Left ventricle myocardium inferior (tissue), 1 donor: ENCODE measurements at places on chromosomes 7 and 10. TPM values are rescaled to one million over a fixed set of nuclear protein-coding genes. Genes with fewer than 3 reads are reported as not detected.

DNA sequence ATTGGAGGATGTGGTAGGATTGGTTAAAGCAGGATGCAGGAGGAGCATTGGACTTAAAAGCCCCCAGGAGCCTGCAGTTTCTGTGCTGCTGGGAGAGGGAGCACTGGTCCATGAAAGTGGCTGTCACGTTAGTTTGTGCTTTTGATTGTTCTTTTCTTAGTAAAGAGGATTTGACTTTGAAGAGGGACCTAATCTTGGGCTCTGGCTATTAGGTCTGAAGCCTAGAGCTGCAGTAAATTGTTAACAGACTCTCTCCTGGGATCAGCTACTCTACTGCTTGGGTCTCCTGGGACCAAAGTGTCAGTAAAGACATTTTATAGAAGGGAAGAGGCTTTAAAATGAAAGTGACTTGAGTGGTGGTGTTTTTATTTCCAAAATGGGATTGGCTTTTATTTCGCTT is 3.7 kb downstream of the ZFYVE27 start:
- no peaks in the 10 kb centered on the region for H3K27me3 ChIP-seq
- H3K4me1 ChIP-seq, result peaks cover 41% of the 10 kb centered on the region
- no peak overlapping the region for H3K27ac ChIP-seq
- H3K36me3 ChIP-seq, result peaks cover 33% of the 10 kb centered on the region

GRCh38 chr7:67817481-67817880 is 820.8 kb downstream of the TYW1 start:
- DNase-seq, result no peak
- H3K4me1 ChIP-seq, result no peaks in the 10 kb centered on the region
- H3K27me3 ChIP-seq, result peaks cover 32% of the 10 kb centered on the region
- no peaks in the 10 kb centered on the region for H3K36me3 ChIP-seq
- no peak overlapping the region for H3K27ac ChIP-seq

GRCh38 chr10:1572519-1573333 is 164.6 kb downstream of the ADARB2 start:
- no peak for DNase-seq
- H3K4me1 ChIP-seq, result no peaks in the 10 kb centered on the region
- H3K27ac ChIP-seq, result no peak overlapping the region
- peaks cover 28% of the 10 kb centered on the region for H3K27me3 ChIP-seq
- H3K36me3 ChIP-seq, result no peaks in the 10 kb centered on the region
- no peak overlapping the region for H3K4me3 ChIP-seq

DNA sequence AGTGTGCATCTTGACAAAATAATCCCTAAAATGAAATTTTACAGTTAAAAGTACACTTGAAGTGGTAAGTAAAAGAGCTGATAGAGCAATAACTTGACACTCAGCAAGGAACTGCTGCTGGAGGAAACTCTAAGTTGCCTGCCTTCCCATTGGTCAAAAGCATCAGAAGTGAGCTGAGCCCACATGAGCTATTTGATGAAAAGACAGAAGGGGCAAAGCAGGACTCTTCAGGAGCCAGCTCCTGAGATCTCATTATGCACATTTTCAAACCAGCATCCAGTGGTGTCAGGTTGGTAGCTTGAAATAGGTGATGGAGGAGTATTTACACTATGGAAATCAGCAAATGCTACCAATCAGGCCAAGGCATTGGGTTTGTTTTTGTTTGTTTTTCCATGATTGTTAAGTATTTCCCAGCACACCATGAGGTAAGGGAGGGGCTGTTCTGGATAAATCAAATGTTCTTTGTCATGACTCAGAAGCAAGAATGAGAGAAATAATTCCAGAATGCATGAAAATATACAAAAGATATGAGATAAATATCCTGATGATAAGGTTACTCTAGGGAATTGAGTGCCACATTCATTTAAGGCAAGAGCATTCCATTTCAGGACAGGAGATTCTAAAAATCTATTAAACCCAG is 316.6 kb downstream of the SNX13 start:
- H3K27me3 ChIP-seq, result no peaks in the 10 kb centered on the region
- no peaks in the 10 kb centered on the region for H3K36me3 ChIP-seq
- no peak overlapping the region for H3K4me3 ChIP-seq
- no peaks in the 10 kb centered on the region for H3K4me1 ChIP-seq
- DNase-seq, result no peak

- H3K27me3 ChIP-seq, result peaks cover 13% of the 10 kb centered on the region
- no peaks in the 10 kb centered on the region for H3K36me3 ChIP-seq
- H3K4me3 ChIP-seq, result no peak overlapping the region
- H3K27ac ChIP-seq, result no peak overlapping the region
- H3K4me1 ChIP-seq, result no peaks in the 10 kb centered on the region
Observed at GRCh38 chr7:50416527-50417182, 33.5 kb downstream of the FIGNL1 start.

DNA sequence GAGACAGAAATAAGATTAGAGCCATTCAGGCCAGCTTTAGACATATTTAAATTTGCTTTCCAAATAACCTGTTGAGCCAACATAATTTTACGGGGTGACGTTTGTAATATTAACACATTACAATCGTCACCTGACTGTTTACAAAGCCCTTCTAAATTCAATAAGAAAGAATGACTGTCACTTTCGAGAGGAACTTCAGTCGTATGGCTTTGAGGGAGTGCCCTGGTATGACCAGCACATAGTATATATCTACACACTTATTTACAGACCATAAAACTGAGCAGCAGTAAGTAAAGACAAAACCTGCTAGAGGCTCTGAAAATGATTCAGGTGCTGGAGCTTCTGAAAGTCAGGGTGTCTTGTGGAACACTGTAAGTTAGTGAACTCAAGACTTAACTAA is 62.4 kb downstream of the BLNK start:
- H3K27me3 ChIP-seq, result peaks cover 44% of the 10 kb centered on the region
- H3K4me3 ChIP-seq, result no peak overlapping the region
- H3K36me3 ChIP-seq, result no peaks in the 10 kb centered on the region
- H3K27ac ChIP-seq, result no peak overlapping the region

- DNase-seq, result no peak
- H3K36me3 ChIP-seq, result no peaks in the 10 kb centered on the region
- H3K4me3 ChIP-seq, result no peak overlapping the region
- H3K27ac ChIP-seq, result no peak overlapping the region
Observed at GRCh38 chr10:22978287-22978686, 50.4 kb downstream of the ARMC3 start.

DNA sequence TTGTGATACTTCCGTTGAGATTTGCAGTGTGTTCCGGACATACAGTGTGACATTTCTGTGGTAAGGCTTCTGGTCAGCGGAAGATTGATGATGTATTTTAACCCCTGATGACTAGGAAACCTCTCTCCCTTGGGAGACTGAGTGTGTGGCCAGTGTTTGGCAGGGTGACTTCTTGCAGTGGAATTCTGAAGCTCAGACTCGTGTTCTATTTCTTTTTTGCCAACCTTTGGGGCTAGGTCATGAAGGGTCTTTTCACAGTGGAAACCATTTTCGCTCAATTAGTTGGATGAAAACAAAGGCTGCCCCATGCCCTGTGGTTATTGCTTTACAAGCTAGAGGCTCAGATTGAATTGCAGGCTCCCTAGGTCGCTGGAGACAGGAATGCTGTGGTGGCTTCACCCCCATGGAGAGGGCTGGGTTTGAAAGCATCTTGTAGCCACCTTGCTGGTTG is 288.9 kb downstream of the BBS9 start:
- H3K27ac ChIP-seq, result no peak overlapping the region
- H3K27me3 ChIP-seq, result no peaks in the 10 kb centered on the region
- no peaks in the 10 kb centered on the region for H3K4me1 ChIP-seq
- no peaks in the 10 kb centered on the region for H3K36me3 ChIP-seq

DNA sequence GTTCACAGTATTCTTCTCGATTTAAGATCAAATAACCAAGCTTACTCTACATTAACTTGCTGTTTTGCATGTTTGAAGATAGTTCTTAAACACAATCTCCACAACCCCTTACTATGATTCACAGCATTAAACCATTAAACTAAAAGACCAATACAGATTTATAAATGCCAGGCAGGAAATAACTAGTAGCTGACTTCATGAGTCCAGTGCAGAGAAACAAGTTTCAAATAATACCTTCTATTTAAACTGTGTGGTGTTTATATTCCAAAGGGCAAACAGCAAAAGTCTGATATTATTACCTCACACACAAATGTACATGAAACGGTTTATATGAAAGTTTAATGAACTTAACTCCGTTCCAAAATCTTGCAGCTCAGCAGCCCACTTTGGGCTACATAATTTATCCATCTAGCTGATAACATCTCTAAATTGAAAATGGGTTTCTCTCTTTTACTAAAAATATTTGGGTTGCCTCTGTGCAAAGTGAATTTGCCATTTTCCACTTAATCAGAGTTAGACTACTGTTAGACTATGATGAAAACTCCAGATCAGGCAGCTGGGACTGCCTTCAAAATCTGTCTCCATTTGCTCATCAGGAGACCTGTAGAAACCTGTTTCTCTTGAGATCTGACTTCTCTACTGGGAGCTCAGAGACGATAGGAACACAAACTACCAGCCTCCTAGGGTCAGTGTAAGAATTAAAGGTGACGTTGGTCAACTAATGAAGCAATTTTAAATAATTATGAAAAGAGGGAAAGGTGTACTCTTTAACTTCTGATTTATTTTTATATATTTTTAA is 287.3 kb downstream of the FZD1 start:
- no peaks in the 10 kb centered on the region for H3K27me3 ChIP-seq
- H3K36me3 ChIP-seq, result no peaks in the 10 kb centered on the region
- H3K27ac ChIP-seq, result no peak overlapping the region
- H3K4me3 ChIP-seq, result no peak overlapping the region

DNA sequence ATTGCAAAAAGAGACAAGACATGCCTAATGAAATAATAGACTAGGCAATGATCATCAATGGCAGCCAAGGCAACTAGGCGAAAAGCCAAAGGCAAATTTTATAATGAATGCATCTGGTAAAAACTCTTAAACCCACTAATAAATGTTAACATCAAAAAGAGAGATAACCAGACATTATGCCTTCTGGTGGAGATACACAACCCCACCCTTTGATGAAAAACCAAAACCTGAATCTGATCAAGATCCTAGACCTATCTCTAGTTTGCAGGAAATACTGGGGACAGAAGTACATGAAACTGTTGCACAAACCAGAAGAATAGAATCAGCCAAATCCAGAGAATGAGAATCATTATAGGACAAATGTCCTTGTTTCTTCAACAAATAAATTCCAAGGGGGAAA is 22.0 kb upstream of the GSAP start:
- no peaks in the 10 kb centered on the region for H3K36me3 ChIP-seq
- H3K27me3 ChIP-seq, result no peaks in the 10 kb centered on the region
- DNase-seq, result no peak
- H3K4me3 ChIP-seq, result no peak overlapping the region
- H3K27ac ChIP-seq, result no peak overlapping the region
- H3K4me1 ChIP-seq, result peaks cover 5% of the 10 kb centered on the region

GRCh38 chr10:89032141-89032891 is 41.7 kb downstream of the FAS start:
- H3K4me1 ChIP-seq, result peaks cover 29% of the 10 kb centered on the region
- H3K27ac ChIP-seq, result peak overlapping the region; percentile 26
- no peaks in the 10 kb centered on the region for H3K27me3 ChIP-seq

GRCh38 chr7:28272461-28272877 is 91.9 kb upstream of the JAZF1 start:
- peak overlapping the region; percentile 41 for H3K4me3 ChIP-seq
- DNase-seq, result peak; percentile 20
- no peaks in the 10 kb centered on the region for H3K36me3 ChIP-seq
- H3K27ac ChIP-seq, result no peak overlapping the region
- H3K27me3 ChIP-seq, result no peaks in the 10 kb centered on the region

DNA sequence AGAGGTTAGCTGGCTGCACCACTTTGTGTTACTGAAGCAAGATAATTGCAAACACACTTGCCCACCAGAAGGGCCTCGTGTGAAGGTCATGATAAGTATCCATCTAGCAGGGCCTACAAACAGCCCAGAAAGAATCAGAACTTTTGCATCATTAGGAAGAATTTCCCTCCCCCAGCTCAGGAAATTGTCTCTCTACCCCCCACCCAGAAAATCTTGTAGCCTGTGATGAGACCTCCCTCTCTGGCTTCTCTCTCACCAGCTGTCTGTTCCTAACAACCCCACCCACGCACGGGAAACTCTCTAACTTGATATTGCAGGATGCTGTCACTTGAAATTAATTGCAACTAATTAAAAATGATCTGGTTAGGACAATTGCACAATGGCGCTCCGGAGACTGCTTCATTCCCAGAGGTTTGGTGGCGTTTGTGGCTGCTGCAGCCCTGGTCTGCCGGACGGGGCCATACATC is 34.5 kb downstream of the ZNF503 start:
- H3K36me3 ChIP-seq, result no peaks in the 10 kb centered on the region
- H3K27ac ChIP-seq, result no peak overlapping the region
- H3K4me1 ChIP-seq, result no peaks in the 10 kb centered on the region
- DNase-seq, result no peak

DNA sequence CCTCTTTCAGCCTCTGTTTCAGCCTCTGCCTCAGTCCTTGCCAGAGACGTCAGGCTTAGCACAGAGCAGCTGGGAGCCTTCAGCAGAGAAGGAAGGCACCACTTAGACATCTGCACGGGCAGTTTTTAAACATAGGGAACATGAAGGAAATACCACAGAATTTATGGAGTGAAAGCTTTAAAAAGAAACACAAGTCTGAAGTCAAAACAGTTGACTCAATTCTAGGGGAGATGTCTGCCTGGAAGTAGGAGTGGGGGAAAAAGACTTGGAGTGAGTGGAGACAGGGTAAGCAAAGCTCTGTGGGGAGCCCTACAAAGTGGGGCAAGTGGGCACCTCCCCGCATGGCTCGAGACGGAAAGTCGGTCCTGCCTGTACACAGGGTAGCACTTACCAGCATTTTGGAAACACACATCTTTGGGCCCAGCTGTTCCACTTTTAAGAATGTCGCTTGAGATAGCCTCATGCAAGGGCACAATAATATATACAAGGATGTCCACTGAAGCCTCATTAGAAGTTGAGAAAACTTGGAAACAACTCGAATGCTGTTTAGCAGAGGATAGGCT is 5.0 kb upstream of the TBXAS1 start:
- no peaks in the 10 kb centered on the region for H3K36me3 ChIP-seq
- H3K4me1 ChIP-seq, result no peaks in the 10 kb centered on the region
- DNase-seq, result no peak
- no peak overlapping the region for H3K27ac ChIP-seq
- peaks cover 30% of the 10 kb centered on the region for H3K27me3 ChIP-seq

GRCh38 chr10:96794836-96795733 is 37.0 kb upstream of the LCOR start:
- no peaks in the 10 kb centered on the region for H3K36me3 ChIP-seq
- H3K27ac ChIP-seq, result no peak overlapping the region
- DNase-seq, result no peak
- peaks cover 27% of the 10 kb centered on the region for H3K27me3 ChIP-seq
- H3K4me1 ChIP-seq, result no peaks in the 10 kb centered on the region

RAB19 gene
- total RNA-seq, result not detected

NPC1L1 gene
- 0.19 TPM for total RNA-seq

LRRD1 gene
- total RNA-seq, result not detected

RAMP3 gene
- total RNA-seq, result 30.7 TPM

PRKG1 gene
- 38.9 TPM for total RNA-seq

GIMAP6 gene
- 24.3 TPM for total RNA-seq

AKR1C4 gene
- total RNA-seq, result not detected

BTBD16 gene
- total RNA-seq, result not detected

WDFY4 gene
- 1.5 TPM for total RNA-seq
